ENCODE measurements at places on chromosomes 2 and 18.

- DNase-seq = no peak
Observed at GRCh38 chr2:37638973-37639372, 32.5 kb downstream of the CDC42EP3 start.

DNA sequence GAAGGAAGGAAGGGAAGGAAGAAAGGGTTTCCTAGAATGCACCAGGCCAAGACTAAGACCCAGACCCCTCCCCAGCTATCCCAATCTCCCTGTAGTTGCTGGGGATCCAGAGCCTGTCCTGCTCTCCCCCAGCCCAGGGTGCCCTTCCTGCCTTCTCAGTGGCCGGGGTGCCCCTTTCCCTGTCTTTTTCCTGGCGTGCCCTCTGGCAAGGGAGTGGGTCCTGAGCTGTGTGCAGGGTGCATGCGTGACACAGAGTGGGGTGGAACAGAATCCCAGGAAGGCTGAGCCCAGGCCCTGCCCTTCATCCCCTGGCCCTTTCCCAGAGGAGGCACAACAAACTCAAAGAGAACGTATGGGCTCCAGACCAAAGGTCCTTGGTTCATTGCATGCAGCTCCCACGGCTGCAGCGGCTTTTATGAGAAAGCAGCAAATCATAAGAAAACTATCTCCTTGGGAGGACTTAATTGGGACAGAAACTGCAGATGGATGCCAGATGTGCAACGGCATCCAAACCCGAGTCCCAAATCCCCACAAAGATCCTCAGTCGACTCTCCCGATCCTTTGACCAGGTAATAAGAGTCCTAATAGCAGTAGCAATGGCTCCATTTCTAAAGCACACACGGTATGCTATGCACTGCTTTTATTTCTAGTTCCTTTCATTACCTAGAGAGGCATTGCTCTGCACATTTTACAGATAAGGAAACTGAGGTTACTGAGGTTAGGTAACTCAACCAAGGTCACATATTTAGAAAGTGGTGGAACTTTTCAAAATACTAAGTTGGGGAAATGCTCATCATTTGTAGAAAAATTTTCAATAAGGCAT is 12.7 kb upstream of the ARID5A start:
- DNase-seq = no peak

DNA sequence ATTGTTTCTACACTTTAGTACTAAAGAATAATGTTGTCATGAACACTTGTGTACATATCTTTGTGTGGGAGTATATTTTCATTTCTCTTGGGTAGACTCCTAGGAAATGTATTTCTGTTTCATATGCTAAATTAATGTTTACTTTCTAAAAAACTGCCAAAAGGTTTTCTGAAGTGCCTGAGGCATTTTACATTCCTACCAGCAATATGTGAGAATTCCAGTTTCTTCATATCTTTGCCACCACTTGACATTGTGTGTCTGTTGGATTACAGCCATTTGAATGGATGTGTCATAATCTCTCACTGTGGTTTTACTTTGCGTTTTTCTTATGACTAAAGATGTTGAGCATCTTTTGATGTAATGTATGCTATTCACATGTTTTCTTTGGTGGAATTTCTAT is 428.2 kb upstream of the KCNH7 start:
- DNase-seq = peak; percentile 86

DNA sequence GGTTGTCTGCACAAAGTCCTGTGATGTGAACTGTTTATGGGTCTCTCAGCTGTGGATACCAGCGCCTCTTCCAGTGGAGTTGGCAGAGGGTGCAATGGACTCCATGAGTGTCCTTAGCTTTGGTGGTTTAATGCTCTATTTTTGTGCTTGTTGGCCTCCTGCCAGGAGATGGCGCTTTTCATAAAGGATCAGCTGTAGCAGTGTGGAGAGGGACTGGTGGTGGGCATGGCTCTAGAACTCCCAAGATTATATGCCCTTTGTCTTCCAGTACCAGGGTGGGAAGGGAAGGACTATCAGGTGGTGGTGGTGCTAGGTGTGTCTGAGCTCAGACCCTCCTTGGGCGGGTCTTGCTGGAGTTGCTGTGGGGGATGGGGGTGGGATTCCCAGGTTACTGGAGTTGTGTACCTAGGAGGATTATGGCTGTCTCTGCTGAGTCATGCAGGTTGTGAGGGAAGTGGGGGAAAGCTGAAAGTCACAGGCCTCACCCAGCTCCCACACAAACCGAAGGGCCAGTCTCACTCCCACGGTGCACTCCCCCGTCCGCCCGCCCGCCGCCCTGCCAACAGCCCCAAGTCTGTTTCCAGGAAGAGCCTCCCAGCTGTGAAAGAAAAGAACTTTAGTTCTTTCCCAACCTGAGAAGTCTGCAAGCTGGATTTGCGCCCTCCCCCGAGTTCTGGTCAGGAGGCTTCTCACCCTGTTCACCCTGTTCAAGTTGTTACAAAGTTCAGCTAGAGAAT is 108.1 kb downstream of the MARCO start:
- DNase-seq = no peak

DNA sequence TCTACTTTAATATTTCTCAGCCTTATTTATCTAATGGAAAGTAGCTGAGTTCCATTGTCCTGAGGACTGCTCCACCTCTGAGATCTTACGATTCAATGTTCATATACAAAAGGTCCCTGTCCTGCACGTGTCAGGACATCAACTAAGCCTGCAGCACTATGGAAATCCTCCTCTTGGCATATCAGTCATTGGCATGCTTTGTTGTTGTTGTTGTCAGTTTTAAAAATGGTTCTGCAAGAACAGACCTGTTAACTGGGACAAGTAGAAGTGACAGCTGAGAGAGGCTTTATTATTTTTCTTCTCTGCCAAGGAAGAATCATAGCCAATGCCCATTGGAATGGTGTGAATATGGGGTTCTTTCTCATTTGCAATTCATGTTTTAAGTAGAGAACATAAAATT is 450.1 kb upstream of the PKDCC start:
- DNase-seq = no peak

DNA sequence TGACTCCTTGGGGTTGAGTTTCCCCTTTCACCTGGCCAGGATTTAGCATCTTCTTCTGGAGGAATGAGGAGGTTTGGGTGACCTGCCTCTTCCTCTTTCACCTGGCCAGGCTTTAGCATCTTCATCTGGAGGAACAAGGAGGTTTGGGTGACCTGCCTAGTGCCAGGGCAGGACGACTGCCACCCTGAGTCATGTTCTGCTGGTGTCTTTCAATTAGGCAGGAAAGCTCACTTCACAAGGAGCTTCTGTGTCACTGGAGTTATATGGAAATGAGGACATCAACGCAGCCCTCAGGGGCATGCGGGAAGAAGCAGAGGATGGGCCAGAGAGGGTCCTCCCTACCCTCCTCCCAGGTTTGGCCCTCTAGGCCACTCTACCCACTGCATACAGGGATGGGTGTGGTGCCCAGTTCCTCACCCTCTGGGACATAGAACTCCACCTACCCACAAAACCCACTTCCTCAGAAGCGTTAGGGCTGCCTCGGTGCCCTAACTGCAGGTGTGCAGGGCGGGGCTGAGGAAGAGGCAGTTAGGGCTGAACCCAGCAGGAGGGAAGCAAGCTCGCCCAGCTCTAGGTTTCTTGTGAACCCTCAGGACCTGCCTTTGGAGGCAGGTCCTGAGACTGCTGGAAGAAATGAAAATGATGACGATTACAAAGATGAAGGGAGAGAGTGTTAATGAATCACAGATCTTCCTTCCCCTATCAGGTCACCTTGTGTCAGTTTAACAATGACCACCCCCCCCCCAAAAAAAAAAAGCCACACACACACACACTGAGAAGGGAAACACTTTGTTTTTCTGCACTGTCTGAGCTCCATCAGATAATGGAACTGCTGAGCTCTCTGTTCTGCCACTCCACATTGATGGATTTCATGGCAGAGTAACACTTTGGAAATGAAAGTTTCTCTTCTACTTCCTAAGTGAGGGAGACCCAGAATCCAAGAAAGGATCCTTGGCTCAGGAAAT is 71.0 kb downstream of the ARL4C start:
- DNase-seq = no peak

GRCh38 chr2:150494234-150494945 is 6.9 kb upstream of the RND3 start:
- DNase-seq = no peak

DNA sequence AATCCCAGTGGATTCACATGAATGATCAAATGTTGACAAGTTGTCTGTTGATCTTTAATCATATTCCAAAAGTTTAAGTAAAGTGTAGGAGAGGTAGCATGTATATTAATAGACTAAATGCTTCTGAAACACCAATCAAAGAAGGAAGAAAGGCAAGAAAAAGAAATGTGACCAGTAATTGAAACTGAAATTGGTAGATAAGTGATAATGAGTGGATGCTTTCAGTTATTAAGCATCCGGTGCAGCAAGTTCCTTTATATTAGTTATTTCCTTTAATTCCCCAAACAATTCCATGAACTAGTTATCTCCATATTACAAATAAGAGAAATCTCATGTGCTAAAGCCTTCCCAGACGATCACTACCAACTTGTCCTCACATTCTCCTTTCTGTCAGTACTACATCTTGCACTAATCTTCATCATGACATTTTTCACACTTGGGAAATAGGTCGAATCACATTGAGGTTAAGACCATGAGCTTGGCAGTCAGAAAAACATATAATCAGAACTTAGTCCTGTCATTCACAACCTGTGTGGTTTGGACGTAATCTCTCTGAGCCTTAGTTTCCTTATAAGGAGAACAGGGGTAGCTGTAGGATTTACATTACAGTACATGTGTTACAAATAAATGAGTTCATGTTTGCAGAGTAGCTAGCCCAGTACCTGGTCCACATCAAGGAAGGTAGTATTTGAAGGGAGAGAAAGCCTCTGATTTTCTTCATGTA is 182.1 kb downstream of the NOL4 start:
- DNase-seq = no peak

GRCh38 chr2:108786008-108786353 is 590 bp upstream of the CCDC138 start:
- no peak for DNase-seq

GRCh38 chr2:218218268-218219185 is 1.5 kb downstream of the ARPC2 start:
- no peak for DNase-seq

DNA sequence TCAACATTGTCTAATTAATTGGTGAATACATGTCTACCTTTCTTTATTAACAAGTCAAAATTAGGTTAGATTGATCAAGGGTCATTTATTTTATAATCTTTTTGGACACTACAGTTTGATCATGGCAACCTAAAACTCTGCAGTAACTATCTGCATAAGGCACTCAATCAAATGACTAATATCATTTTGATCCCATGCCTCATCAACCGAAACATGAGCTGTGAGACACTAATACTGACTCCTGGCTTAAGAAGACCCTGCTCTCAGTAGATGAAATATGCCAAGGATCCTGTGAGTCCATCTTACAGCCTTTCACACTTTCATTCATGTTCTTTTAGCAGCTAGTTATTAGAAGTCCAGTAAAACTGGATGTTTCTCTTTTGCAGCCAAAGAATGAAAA is 169.4 kb upstream of the CAVIN2 start:
- peak; percentile 18 for DNase-seq

GRCh38 chr18:13589316-13589715 is 137.0 kb downstream of the FAM210A start:
- DNase-seq = no peak

DNA sequence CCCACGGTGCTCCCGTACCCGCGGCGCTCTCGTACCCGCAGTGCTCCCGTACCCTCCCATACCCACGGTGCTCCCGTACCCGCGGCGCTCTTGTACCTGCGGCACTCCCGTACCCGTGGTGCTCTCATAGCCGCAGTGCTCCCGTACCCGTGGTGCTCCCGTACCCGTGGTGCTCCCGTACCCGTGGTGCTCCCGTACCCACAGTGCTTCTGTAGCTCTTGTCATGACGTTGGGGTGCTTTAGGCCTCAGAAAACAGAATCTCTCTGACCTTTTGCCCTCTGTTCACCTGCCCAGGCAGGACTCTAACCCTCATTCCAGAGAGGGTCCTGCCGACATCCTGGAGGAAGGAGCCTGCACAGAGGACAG is 35.3 kb downstream of the SLC66A2 start:
- DNase-seq = no peak

- no peak for DNase-seq
Observed at GRCh38 chr2:25414781-25415180, 73.1 kb upstream of the DNMT3A start.

DNA sequence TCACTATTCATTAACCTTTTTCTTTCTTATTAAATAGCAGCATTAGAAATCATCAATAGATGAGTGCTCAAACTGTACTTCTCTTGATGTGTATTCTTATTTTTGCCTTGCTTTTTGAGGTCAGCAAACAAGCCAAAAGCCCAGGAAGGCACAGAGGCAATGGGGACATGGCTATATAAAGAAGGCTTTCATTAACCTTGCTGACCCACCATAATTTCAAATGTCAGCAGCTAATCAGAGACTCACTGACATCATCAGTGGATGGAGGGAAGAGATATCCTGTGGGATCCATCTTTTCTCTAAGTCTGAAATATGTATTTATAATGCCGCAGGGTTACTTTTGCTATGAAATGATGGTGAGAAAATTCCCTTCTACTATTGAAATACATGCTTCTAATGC is 1162.8 kb upstream of the ACVR2A start:
- DNase-seq = no peak

GRCh38 chr18:58669731-58670378 is 1.4 kb upstream of the MALT1 start:
- DNase-seq = peak; percentile 73

DNA sequence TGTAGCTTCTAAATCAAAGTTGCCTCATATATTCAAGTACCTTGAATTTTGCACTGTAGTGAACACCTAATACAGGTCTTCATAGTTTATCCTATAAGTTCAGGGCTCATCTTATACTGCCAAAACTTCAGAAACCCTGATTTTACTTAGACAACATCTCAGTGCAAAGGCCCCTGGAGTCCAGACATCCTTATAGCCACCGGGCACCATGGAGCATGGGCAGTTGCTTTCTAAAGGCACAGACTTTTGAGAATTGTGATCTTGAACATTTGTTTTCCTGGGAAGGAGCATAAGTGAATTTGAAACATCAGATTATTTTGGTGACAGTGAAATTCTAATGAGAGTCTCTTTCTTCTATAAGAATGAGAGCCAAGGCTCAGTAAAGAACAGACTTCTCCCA is 292.3 kb downstream of the CYRIA start:
- DNase-seq = no peak

DNA sequence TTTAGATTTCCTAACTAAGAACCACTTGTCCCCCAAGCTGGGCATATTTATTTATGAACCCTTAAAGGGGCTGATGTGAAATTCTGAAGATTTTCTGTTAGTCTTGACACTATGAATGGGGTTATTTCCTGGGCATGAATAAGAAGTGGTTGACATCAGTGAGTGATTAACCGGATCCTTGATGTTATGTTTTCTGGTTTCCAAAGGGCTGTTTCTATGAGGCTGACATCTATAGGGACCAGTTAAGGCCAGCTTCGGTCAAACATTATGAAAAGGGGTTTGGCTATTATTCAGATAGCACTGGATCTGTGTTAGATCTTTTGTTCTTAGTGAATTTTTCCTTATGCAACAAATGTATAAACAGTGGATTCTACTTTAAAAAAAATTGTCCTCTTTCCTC is 443.7 kb upstream of the SPRED2 start:
- no peak for DNase-seq

- DNase-seq = no peak
Observed at GRCh38 chr18:36365836-36366775, 68.6 kb downstream of the FHOD3 start.

- DNase-seq = no peak
Observed at GRCh38 chr18:23916338-23916737, 98.2 kb upstream of the TTC39C start.

GRCh38 chr2:106892048-106892447 is 6.1 kb upstream of the ST6GAL2 start:
- no peak for DNase-seq

- no peak for DNase-seq
Observed at GRCh38 chr2:211127501-211127900, 571.1 kb downstream of the CPS1 start.

- no peak for DNase-seq
Observed at GRCh38 chr2:102803041-102803896, 41.4 kb downstream of the TMEM182 start.

GRCh38 chr2:157164370-157164769 is 93.1 kb upstream of the GALNT5 start:
- no peak for DNase-seq
